ENCODE measurements at places on chromosomes 5 and 9. TPM values are rescaled to one million over a fixed set of nuclear protein-coding genes. Genes with fewer than 3 reads are reported as not detected.

Gene GPRIN1
- 0.14 TPM for total RNA-seq

Gene TMEM215
- not detected for total RNA-seq

DNA sequence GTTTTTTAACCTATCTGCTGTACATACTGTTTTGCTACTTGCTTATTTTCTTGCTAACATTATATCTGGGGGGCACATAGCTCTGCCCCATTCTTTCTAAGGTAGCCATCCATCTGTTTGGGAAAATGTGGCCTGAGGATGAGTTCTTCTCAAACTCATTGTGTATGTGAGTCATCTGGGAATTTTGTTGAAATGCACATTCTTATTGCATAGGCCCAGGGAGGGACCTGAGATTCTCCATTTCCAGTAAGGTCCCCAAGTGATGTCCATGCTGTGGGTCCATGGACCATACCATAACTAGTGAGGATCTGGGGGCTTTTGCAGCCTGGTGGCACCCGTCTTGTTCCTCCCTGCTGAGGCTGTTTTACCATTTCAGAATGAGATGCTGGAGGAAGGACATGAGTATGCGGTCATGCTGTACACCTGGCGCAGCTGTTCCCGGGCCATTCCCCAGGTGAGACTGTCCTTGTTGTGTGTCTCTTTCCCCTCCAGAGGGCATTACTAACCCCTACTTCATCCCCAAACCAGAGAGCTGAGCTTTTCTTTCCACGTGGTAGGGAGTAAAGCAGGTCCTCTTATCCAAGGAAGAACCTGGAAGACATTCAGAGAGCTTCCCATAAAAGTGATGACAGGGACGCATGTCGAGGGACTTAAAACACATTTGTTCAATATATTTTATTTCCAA is 28.6 kb downstream of the CYFIP2 start:
- no peak for DNase-seq

Gene PCDHA11
- not detected for total RNA-seq

Gene TMEM38B
- 9.5 TPM for total RNA-seq

Gene ADAMTS19
- total RNA-seq, result not detected

DNA sequence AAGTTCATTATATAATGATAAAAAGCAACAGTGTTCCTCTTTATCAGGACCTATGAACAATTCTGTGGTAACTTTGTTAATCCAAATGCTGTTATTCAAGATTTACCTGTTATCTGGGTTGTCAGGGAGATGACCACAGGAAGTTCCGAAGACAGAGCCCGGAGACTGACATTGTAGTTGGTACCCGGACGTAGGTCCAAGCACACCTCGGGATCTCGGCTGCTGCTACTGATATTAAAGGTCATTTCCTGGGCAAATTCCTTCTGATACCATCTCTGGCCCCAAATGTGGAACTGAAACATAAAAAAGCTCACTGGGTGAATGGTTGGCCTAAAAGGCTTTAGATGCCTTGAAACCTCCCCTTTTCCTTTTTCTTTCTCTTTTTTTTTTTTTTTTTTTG is 96.7 kb downstream of the SUSD1 start:
- no peak for DNase-seq

- DNase-seq, result no peak
These were observed 203.6 kb downstream of the NR3C1 start for GRCh38 chr5:143199843-143200242.

DNA sequence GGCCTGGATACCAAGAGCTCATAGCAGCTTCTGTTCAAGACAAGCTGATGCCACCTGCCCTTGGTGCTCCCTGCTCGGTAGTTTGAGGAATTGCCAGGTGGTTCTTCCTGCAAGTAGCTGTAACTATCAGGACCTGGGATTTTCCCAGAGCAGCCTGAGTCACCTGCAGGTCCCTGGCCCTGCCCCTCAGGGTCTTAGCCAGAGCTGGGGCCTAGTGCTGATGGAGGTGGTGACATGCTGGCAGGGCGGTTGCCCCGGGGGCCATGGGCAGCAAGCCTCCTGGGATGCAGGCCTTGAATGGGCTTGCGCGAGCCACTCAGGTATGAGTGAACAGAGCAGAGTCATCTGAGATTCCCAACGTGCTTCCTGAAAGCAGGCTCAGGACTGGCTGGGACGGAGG is 262.3 kb downstream of the HSPA4 start:
- DNase-seq, result no peak
